Diencephalon (tissue), 1 donor: ENCODE measurements at places on chromosomes 1 and 21. TPM values are rescaled to one million over a fixed set of nuclear protein-coding genes. Genes with fewer than 3 reads are reported as not detected.

The S100A1 gene
- total RNA-seq, result 2.1 TPM

The CROCC gene
- 21.7 TPM for total RNA-seq

The ZNF692 gene
- 23.5 TPM for total RNA-seq

The PTGER3 gene
- 22.1 TPM for total RNA-seq

The OXCT2 gene
- total RNA-seq, result 0.46 TPM

The C1orf141 gene
- total RNA-seq, result 0.69 TPM

The VHLL gene
- total RNA-seq, result 0.69 TPM

The LRIF1 gene
- total RNA-seq, result 18.9 TPM

The TNNT2 gene
- not detected for total RNA-seq

The SPRR5 gene
- not detected for total RNA-seq

The NR5A2 gene
- total RNA-seq, result 0.69 TPM

The NR1I3 gene
- total RNA-seq, result not detected

The DEPDC1 gene
- total RNA-seq, result 5.1 TPM

The MRPL37 gene
- total RNA-seq, result 35.5 TPM

The LAPTM5 gene
- total RNA-seq, result 10.1 TPM

The FAM229A gene
- total RNA-seq, result 2.3 TPM

The PEAR1 gene
- total RNA-seq, result 0.92 TPM

The DIO1 gene
- not detected for total RNA-seq

The AMPD1 gene
- not detected for total RNA-seq

The CCDC185 gene
- 0.23 TPM for total RNA-seq
